Smooth muscle cell of the pulmonary artery (primary cell): ENCODE measurements at places on chromosomes 6 and 20. TPM values are rescaled to one million over a fixed set of nuclear protein-coding genes. Genes with fewer than 3 reads are reported as not detected.

ARMH2 gene
- total RNA-seq: not detected in 2 replicates

PRPH2 gene
- total RNA-seq: 0.50 and 0.91 TPM in 2 replicates

SS18L1 gene
- total RNA-seq: 11.7 and 19.4 TPM in 2 replicates

EPPIN gene
- total RNA-seq: 0.39 TPM in 1 of 2 replicates, not detected in the other

SAPCD1 gene
- 0.78 and 0.79 TPM in 2 replicates for total RNA-seq

TMEM74B gene
- total RNA-seq: 0.10 and 0.13 TPM in 2 replicates

TSPO2 gene
- total RNA-seq: not detected in 2 replicates

BTN1A1 gene
- total RNA-seq: not detected in 2 replicates

NFATC2 gene
- total RNA-seq: 0.26 and 0.30 TPM in 2 replicates

MUCL3 gene
- total RNA-seq: not detected in 2 replicates

SIRPD gene
- not detected in 2 replicates for total RNA-seq

SH3BGRL2 gene
- 2.2 and 2.4 TPM in 2 replicates for total RNA-seq

KCNK16 gene
- total RNA-seq: not detected in 2 replicates

CDH22 gene
- total RNA-seq: not detected in 2 replicates

DAAM2 gene
- total RNA-seq: 22.5 and 96.0 TPM in 2 replicates

PNPLA1 gene
- 0.03 and 0.07 TPM in 2 replicates for total RNA-seq
